Omental fat pad (tissue), 4 donors: ENCODE measurements at places on chromosomes 11 and 22. TPM values are rescaled to one million over a fixed set of nuclear protein-coding genes. Genes with fewer than 3 reads are reported as not detected.

Gene OR5T2
- total RNA-seq, result not detected

Gene INS
- not detected for total RNA-seq

Gene NF2
- total RNA-seq, result 34.8 TPM

Gene SLC22A9
- not detected for total RNA-seq

Gene BEST1
- 5.8 TPM for total RNA-seq

Gene CAPN5
- total RNA-seq, result 4.8 TPM

Gene DEPDC7
- total RNA-seq, result 0.96 TPM

Gene WBP2NL
- total RNA-seq, result 1.1 TPM

Gene LDHAL6A
- not detected for total RNA-seq

DNA sequence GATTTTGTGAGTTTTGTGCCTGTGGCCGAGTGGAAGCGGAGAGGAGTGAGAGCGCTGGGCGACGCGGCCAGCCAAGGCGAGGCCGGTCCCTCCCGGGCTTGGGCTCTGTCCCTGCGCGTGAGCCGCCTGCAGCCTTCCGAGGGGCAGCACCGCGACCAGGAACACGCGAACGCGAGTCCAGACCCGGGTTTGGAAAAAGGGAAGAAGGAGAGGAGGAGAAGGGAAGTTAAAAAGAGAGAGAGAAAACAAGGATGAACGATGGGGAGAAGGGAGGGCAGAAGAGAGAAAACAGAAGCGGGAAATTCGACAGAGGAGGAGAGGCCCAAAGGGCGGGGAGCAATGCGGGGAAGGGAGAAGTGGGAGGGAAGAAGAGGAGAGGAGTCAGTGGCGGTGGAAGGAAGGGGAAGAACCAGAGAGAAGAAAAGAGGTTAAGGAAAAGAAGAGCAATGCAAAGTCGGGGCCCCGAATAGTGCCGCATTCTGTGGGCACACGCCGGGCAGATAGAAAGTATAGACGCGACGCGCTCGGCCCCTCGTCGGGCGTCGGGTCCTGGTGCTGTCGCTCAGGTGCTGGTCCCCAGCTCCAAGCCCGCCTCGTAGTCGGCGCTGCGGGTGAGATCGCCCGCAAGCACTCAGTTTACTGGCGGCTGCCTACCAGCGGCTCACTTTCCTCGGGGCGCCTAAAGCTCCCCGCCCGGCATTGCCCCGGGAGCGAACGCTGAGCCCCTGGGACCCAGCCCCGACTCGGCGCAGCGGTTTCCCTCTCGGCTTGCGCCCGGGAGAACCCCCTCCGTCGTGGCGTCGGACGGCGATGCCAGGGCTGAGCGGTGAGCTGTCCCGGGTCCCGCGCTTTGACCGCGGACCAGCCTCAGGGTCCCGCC is 2.8 kb upstream of the BARX2 start:
- no peak for DNase-seq

GRCh38 chr11:66478729-66479393 is 1.4 kb upstream of the DPP3 start:
- DNase-seq, result no peak

DNA sequence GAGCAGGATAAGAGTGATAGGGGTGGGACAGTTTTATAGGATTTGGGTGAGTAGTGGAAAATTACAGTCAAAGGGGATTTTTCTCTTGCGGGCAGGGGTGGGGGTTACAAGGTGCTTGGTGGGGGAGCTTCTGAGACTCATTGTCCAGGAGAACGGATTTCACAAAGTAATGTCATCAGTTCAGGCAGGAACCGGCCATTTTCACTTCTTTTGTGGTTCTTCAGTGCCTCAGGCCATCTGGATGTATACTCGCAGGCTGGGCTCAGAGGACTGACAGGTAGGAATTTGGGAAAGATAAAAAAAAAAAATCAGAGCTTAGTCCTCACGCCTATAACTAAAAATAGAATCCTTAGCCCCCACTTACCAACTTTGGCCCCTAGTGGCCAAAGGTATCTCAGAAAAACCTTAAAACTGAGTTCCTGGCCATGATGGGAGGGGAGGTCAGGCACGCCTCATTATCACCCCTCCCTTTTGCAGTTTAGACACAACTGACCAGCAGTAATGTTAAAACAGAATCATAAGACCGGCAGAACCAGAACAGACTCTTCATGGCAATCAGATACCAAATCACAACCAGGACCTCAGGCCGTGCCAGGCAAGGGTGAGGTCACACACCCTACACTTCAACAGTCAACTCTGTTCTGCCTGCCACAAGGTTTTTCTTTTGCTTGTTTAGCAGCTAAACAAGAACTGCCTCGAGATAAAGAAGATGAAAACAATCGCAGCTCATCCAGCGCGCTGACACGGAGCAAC is 8.9 kb upstream of the APOBEC3G start:
- DNase-seq, result no peak

DNA sequence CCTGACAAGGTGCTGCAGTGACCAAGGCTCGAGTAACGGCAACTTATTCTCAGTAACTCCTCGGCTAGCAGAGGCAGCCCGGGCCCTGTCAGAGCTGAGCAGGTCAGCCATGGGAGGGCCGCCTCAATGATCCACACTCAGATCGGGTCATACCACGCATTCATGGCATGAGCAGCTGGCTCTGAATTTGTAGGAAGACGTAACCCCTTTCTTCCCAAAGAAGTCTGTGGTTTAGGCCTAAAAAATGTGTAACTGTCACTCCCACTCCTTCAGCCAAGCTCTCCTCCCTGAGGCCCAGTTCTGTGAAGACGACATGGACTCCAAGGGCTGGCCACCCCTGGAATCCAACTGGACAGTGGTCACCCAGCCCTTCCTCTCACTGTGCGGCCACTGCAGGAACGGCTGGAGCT is 30.0 kb downstream of the PPP2R1B start:
- no peak for DNase-seq

DNA sequence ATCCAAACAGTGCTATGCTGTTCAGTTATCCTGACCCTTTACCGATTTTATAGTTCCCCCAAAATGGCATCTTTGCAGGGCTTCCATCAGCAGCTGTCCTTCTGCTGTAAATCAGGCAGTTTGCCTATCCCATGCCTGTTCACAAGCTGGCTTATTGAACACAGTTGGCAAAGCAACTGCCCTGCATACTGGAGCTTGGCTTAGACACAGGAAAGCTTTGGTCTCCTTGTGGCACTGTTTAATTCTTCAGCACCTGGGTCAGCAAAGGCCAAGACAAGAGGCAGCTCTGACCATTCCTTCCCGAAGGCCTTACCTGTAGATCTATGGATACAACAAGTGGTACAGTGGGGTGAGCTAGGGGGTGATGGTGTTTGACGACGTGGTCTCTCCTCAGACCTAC is 32.2 kb downstream of the TSPAN18 start:
- DNase-seq, result no peak

DNA sequence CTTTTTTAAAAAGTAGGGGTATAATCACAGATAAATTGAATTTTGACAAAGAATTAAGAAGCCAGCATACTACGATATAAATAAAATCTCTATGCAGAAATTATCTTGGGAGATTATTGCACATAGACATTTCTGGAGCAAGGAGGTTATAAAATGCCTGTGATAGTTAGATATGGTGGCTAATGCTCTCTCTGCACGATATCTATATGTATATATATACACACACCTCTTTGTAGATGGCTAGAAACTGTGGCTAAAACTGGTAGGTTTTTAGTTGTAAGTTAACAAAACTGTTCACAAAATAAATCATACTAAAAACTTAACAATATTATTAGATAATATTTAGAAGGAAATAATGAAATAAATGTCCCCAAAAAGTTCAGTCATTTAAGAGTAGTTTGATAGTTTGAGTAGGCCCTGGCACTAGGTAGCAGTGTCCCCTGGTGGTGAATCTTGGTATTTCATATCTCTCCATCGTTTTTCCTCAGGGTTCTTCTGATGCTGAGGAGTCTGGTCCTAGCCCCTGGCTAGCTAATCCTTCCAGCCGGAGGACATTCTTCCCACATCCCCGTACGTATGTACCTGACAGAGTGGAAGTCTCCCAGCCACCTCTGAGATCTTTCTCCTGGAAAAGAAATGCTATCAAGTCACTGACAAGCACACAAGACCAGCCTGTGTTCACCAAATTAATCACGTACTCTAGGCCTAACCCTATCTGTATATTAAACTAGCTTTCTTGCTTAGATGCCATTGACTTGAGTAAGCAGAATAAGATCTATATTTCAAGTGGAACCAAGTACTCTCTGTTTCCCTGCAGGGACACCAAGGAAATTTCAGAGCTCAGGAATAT is 32.2 kb downstream of the ART5 start:
- no peak for DNase-seq

DNA sequence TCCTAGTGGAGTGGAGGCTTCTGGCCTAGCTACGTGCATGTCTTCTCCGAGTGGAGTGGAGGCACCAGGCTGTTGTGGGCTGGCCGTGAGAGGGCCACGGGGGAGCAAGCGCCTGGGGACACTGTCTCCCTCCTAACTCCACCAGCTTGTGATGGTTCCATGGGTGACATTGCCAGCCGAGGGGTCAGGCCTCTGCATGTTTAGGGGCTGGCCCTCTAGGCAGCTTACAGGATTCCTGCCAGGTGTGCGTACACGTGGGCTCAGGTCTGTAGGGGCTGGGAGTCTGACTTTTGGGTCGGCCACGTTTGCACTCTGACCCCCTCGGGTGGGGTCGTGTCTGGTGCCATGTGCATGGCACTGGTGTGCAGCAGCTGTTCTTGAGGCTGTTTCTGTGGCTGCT is 31.6 kb downstream of the TBC1D22A start:
- DNase-seq, result no peak

DNA sequence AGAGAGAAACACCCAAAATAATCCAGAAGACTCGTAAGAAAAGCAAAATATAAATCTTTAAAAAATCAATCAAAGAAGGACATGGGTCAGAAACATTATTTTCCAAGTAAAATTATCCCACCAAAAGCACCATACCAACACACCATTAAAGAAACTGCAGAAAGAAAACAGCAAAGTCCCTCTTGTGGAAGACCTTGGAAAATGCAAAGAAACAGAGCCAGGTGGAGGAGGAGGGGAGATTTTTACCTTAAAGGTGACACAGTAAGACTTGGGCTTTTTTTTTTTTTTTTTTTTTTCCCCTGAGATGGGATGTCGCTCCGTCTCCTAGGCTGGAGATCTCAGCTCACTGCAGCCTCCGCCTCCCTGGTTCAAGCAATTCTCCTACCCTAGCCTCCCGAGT is 123.8 kb downstream of the LARGE1 start:
- DNase-seq, result no peak

GRCh38 chr11:130854483-130854882 is 61.8 kb downstream of the SNX19 start:
- DNase-seq, result no peak

GRCh38 chr22:41787331-41787730 is 13.1 kb upstream of the CCDC134 start:
- no peak for DNase-seq

DNA sequence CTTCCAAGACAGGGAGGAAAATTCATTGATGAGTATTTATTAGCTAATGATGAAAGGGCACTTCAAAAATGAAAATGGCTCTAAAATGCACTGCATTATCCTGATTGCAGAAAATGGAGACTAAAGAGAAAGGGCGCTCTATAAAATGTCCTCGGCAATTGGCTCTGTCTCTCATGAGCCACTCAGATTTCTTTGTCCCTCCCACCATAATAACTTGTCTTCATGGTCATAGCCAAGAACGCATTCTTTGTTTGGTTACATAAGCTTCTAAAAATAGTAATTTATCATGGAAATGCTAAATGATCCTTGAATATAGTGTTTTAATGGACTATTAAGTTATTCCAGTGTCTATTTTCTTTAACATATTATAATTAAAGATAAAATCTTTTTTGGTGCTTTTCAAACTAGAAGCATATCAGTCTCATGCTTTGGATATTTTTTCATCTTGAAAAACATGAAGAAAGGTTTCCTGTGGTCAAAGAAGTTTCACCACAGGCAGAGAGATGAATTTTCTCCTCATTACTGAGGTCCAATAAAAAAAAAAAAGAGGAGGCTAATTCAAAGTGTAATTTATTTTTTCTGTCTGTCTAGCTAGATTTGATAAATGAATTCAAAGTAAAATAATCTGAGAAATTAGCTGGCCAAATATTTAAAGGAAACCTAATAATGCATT is 238.1 kb upstream of the BLID start:
- no peak for DNase-seq

DNA sequence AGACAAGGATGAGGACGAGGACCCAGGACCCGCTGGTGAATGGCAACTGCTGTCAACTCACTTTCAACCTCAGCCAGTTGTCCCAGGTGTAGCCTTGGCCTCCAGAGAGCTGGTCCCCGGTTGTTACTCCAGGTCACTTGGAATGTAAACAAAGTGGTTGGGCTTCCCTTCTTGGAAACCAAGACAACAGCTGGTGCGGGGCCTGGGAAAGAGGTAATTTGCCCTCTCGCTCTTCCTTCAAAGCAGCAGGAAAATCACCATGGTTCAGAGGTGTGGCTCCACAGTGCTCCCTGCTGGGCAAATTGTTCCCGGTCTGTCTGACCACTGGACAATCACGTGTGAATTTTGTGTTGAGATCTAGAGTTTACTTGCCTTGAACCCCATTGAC is 15.0 kb downstream of the SLC1A2 start:
- no peak for DNase-seq

GRCh38 chr11:44344423-44344820 is 34.5 kb upstream of the ALX4 start:
- no peak for DNase-seq

DNA sequence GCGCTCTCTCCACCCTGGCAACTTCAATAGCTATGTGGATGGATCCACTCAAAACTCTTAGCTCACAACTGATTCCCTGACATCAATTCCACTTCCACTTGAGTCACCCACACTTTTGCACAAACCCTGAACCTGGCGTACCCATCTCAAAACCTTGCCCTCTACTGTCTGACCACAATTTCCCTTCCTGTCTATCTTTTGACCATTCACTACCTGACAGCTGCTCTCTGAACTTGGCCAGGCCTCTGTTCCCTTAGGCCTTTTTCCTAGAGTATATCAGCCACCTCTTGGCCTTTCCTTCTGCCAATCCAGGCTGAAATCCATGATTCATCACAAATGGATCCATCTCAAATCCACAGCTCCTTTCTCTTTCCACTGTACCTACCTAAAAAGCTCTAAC is 106.0 kb downstream of the RPL27A start:
- no peak for DNase-seq

DNA sequence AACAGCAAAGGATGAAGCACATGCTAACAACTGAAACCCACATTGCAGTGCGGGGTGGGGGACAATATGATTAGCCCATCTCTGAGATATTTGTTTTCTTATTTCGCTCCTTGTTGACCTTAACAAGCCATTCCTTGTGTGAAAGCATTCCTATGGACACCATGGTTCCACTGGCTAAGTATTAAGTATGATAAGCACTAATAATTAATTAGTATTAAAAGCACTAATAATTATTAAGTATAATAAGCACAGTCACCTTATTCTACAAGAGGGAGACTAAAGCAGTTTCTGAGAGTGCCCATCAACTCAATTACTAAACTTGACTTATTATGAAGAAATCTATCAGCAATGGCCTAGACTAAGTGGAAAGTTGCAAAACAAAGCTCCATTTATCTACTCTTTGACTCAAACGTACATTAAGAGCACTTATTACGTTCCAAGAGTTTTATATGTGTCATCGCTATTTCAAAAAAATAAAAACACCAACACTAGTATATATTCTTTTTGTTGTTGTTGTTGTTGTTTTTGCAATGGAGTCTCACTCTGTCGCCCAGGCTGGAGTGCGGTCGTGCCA is 65.3 kb downstream of the RBFOX2 start:
- DNase-seq, result no peak

GRCh38 chr11:118194835-118195627 is 18.6 kb upstream of the SCN2B start:
- peak; percentile 38 for DNase-seq
